ENCODE measurements at places on chromosomes 3 and 15.

DNA sequence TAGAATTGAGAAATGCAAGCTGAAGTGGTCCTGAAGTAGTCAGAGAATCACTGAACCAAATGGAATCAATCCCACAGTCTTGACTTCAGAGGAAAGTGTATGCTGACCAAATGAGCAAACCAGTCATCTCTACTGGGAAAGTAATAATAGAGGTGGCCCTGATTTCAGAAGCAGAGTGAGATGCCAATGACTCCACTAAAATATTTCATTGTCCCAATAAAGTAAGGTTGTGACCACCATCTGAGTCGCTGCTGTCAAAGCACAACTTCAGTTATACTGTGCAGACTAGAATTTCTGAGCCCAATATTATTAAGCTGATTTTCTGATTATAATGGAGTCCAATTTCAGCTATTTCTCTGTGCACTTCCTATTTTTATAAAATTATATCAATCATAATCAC lies 334.4 kb upstream of the THBS1 start:
- DNase-seq = no peak

GRCh38 chr3:37481982-37482381 lies 307.6 kb upstream of the LRRFIP2 start:
- DNase-seq = no peak

DNA sequence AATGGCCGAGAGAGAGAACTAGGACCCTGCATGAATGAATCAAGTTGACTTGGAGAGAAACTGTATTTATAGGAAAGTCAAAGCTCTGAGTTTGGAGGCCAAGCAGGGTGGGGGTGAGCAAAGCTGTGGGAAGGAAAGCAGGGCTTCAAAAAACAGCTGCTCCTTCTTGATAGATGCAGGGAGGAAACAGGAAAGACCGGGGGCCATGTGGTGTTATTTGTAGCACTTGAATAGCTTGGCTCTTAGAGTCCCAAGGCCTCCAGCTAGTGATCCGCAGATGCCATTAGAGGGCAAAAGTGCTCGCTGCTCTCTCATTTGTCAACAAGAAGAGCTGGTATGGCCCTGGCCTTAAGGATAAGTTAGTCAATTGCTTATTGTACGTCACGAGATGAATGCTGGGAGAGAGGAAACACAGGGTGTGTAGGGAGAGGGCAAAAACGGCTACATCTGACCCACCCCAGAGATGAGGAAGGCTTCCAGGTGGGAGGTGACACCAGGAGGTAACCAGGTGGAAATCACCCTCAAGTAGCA lies at the start of gene ALG1L2:
Gene ALG1L2 (plus strand): TSS at position 481 of the 531 bp plus-strand sequence. CDS start 186 bp downstream, outside the sequence.
- DNase-seq = no peak

DNA sequence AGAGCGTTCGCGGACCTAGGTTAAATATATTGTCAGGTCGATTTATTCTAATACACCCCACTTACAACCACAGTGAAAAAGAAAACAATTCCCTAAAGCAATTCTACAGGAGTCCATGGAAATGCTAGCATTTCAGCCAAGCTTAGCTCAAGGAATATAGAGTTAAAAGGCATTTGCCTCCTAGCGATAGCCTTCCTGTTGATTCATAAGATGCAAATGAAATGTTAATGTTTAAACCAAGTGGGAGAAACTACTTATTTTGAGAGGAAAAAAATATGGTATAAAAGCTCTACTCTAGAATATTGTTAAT lies 1.7 kb upstream of the ALCAM start:
- no peak for DNase-seq

GRCh38 chr15:74157868-74158827 lies 15.4 kb upstream of the ISLR start:
- no peak for DNase-seq

DNA sequence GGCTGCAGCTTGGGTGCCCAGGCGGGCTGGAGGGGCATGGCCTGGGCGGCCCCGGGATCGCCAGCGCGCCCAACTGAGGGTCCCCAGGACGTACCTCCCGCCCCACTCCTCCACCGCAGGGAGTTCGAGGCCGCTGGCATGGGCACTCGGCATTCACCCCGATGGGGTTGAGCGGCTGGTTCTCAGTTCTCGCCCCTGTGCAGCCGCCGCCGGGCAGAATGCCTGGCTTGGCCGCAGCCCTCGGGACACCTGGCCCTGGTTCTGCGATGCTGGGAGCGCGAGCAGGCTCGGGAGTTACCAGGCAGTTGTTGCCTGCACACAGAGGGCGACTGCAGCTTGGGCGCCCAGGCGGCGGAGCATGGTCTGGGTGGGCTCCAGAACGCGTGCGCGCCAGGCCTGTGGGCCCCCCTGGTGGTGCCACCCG lies 121.4 kb downstream of the LMLN start:
- DNase-seq = peak; percentile 53

DNA sequence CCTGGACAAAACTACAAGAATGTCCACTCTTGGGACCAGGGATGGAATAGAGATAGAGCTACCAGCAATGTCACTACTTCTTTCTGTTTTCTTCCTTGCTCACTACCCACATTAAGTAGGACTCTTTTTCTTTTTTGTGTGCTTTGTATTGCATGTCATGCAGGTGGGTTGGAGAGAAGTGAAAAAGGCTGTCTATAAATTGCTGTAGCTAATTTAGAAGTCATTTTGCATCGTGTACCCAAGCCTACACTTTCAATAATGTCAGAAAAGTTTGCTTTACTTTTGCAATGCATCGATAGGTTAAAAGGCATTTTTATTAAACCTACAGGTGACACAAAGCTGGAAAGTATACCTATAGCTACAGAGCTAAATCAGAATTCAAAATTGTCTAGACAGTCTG lies 58.9 kb downstream of the GTF2E1 start:
- DNase-seq = no peak

GRCh38 chr15:48421362-48421761 lies 90.1 kb downstream of the DUT start:
- DNase-seq = no peak

DNA sequence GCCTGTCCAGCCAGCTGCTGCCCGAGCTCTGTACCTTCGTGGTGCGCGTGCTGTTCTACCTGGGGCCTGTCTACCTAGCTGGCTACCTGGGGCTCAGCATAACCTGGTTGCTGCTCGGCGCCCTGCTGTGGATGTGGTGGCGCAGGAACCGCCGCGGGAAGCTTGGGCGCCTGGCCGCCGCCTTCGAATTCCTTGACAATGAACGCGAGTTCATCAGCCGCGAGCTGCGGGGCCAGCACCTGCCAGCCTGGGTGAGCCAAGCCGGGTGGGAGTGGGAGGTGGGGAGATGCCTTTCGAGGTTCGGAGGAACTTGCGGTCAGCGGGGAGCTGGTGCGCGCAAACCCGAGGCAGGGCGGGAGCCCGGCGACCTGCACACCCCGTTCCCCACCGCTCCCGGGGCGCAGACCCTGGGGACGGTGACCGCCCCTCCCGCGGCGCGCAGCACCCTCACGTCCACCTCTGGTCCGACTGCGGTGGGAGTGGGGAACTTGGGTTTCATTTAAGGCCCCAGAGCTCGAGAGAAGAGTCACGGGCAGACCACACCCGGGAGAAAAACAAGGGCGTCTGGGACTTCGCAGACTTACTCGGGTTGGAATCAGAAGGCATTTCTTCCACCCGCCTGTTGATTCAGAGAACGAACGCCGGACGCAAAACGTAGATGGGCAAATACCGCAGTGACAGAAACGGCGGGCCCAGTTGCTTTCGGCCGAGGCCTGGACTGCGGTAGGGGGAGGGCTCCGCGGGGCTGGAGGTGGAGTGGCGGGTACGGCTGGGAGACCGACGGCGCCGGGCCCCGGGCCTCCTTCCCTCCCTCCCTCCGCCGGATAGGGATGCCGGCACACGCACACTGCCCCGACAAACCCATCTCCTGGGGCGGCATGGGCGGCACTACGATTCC lies 708 bp downstream of the ESYT3 start:
- no peak for DNase-seq

GRCh38 chr3:16808393-16809107 lies 76.2 kb upstream of the PLCL2 start:
- no peak for DNase-seq

- no peak for DNase-seq
Measured at GRCh38 chr3:120017692-120018091, 76.6 kb downstream of the GSK3B start.

- DNase-seq = no peak
Measured at GRCh38 chr3:152243721-152244516, 24.8 kb upstream of the MBNL1 start.

- DNase-seq = no peak
Measured at GRCh38 chr3:169758359-169758994, 6.4 kb downstream of the TERC start.

DNA sequence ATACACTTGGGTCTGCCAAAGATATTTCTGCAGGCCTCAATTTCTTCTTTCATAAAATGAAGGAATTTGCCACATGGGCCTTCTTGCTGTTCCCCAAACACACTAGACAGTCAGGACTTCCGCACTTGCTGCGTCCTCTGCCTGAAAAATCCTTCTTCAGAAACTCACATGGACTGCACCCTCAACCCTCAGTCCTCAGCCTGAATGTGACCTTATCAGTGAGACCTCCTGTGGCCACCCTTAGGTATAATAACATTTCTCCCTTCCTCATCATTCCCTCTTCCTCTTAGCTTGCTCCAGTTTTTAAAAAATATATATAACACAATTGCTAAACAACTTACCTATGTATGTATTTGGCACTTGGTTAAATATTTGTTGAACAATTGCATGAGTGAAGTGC lies 257.5 kb downstream of the MFSD1 start:
- DNase-seq = no peak

- peak; percentile 94 for DNase-seq
Measured at GRCh38 chr3:141051443-141052200, 475 bp downstream of the SPSB4 start.

Data from right kidney (tissue), 9 donors.